Fibroblast of skin of right biceps (primary cell): ENCODE measurements at places on chromosomes 3 and 15.

- DNase-seq = peak; percentile 62
Measured at GRCh38 chr3:170689893-170690660, 104.2 kb upstream of the SLC7A14 start.

DNA sequence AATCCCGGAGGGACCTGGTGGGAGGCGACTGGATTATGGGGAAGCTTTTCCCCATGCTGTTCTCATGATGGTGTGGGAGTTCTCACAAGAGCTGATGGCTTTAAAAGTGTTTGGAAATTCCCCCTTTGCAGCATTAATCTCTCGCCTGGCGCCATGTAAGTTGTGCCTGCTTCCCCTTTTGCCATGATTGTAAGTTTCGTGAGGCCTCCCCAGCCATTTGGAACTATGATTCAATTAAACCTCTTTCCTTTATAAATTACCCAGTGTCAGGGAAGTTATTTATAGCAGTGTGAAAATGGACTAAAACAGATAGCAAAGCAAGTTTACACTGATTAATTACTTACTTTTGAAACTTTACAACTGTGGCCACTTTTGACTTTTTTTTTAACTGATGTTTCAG lies 10.6 kb upstream of the U2SURP start:
- no peak for DNase-seq

DNA sequence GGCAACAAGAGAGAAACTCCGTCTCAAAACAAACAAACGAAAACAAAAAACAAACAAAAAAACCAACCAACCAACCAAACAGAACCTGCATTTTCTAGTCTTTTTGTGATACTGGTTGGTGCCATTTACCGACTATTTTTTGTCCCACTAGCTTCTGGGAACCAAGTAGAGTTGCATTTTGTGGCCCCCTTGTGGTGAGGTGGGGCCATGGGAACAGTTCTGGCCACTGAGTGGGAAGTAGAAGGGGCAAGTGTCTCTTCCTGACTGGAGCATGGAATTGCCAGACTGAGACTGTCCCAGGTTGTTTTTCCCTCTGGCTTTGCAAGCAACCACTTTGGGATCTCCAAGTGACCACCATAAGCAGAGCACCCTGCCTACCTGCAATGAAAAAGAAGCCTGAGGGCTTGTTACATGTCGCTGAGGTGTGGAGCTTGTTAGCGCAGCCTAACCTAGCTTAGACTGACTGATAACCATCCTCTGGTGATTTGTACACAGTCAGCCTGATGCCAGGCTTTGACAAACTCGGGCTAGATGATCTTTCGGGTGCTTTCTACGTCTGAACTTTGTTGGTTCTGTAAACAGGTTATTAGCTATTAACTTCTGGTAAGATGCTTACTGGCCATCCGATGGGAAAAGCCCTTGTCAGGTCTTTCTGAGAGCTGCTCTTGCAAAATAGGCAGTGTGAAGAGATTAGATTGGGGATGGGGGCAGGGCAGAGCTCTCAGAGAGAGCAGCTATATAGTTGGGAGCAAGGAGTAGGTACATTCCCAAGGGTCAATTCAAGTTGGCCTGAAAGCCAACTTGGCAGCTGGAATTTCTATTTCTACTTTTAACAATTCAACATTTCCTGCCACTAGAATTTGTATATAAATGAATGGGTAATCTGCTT lies 172.2 kb downstream of the SSR3 start:
- peak; percentile 15 for DNase-seq

- no peak for DNase-seq
Measured at GRCh38 chr3:71705681-71706080, 19.5 kb downstream of the EIF4E3 start.

DNA sequence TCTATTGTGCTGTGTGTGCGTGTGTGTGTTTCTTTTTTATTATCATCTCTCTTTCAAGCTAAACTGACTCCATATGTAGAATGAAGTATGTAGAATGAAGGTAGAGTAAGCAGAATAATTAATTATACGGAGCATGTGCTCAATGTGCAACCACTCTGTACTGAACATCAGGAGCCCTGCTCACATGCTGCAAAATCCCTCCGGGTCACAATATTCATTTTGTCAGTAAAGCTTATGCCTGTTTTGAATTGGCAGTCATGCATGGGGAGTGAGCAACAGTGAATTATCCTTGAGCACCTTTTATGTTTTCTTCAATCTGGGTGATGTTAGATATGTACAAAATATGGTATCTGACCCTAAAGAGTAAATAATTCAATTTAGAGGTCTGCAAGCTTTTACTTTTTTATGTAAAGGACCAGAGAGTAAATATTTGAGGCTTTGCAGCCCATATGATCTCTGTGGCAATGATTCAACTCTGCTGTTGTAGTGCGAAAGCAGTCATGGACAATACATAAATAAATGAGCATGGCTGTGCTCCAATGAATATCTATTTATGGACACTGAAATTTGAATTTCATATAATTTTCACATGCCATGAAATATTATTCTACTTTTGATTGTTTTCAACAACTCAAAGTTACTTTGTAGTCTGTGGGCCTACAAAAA lies 199.9 kb downstream of the VGLL3 start:
- DNase-seq = peak; percentile 38

DNA sequence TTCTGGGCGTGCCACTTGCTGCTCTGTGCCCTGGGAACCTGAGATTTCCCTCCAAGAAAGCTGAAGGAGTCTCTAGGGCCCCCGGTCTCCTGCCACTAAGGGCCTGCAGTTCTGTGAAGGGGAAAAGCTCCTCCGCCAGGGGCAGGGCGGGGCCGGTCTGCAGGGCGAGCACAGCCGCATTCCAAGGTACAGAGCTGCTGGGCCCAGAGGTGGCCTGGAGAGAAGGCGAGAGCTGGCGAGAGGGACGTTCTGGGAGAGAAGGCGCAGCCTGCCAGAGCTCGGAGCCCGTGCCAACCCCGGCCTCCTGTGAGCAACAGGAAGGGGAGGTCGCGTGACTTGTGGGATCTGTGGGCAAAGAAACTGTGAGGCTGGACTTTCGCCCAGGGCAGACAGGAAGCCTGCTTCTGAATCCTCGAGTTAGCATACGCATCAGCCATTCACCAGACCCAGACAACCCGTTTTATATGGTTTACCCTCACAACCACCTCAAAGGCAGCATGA lies 500.4 kb downstream of the SHQ1 start:
- DNase-seq = peak; percentile 63

DNA sequence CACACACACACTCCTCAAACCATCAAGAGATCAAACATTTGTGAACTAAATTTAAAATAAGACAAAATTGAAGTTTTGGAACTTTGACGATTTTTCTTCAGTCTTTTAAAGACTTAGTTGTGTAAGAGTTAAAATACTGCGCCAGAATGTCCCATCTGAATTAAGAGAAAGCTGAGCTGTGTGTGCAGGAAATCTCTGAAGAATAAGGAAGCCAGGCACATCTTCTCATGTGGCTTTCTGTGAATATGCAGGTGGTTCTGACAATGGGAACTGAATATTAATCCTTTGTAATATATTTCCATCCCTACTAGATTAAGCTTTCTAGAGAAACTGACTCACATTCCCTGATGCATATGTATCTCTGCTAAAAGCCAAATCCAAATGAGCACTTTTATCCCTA lies 60.1 kb upstream of the ICE2 start:
- DNase-seq = no peak

DNA sequence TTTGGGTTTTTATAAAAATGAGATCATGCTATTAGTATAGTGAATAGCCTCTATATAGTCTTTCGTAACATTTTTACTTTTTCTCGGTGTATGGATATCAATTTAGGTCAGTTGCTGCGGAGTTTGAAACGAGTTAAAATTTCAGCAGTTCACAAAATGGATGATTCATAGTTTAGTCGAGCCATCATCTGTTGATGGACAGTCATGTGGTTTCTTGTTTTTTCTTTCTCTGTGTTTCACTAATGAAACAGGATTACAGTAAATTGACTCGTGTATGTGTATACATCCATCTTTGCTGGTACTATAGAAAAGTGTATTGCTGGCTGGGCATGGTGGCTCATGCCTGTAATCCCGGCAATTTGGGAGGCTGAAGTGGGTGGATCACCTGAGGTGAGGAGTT lies 106.8 kb downstream of the IGF1R start:
- DNase-seq = peak; percentile 44

DNA sequence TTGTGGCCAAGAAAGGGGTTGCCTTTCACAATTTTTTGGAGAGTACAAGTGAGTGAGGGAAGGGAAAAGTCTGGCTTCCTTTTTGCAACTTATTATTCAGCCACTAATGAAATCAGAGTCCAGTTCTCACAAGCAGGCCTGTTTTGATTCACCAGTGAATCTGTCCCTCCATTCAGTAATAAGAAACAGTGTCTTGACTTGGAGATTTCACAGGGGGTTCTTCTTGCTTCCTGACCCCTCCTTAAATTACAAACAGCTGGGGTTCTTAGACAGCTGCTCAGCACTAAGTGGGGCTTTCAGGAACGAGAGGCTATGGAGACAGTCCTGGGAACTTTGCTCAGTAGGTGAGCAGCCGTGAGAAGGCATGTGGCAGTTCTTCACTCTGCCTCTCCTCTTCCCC lies 24.5 kb downstream of the SEMA3G start:
- DNase-seq = no peak

DNA sequence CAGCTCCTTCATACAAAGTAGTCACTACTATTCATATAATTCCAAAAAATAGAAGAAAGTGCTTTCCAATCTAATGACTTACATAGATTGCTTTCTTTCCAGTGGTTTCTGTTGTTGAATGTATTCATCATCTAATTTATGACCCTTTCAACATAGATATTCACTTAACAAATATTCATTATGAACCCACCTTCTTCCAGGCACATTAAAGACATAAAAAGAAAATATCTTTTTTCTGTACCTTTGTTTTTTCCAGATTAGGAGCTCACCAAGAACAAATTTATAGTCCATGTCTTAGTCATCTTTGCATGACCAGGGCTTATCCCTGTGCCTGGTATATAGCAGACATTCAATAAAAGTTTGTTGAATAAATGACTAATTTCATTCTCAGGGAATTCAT lies 32.4 kb upstream of the PDZRN3 start:
- peak; percentile 45 for DNase-seq

DNA sequence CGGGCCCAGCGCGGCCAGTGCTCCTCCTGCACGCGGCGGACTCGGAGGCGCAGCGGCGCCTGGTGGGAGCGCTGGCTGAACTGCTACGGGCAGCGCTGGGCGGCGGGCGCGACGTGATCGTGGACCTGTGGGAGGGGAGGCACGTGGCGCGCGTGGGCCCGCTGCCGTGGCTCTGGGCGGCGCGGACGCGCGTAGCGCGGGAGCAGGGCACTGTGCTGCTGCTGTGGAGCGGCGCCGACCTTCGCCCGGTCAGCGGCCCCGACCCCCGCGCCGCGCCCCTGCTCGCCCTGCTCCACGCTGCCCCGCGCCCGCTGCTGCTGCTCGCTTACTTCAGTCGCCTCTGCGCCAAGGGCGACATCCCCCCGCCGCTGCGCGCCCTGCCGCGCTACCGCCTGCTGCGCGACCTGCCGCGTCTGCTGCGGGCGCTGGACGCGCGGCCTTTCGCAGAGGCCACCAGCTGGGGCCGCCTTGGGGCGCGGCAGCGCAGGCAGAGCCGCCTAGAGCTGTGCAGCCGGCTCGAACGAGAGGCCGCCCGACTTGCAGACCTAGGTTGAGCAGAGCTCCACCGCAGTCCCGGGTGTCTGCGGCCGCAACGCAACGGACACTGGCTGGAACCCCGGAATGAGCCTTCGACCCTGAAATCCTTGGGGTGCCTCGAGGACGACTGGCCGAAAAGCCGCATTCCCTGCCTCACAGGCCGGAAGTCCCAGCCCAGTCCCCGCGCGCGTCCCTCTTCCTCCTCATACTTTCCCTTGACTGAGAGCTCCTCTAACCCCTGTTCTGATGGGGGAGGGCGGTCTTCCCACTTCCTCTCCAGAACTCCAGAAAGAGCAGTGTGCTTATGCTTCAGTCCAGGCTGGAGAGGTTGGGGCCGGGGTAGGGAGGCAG lies 1.4 kb upstream of the IL17RC start:
- DNase-seq = peak; percentile 79

- no peak for DNase-seq
Measured at GRCh38 chr3:69865925-69866679, 126.8 kb downstream of the MITF start.

DNA sequence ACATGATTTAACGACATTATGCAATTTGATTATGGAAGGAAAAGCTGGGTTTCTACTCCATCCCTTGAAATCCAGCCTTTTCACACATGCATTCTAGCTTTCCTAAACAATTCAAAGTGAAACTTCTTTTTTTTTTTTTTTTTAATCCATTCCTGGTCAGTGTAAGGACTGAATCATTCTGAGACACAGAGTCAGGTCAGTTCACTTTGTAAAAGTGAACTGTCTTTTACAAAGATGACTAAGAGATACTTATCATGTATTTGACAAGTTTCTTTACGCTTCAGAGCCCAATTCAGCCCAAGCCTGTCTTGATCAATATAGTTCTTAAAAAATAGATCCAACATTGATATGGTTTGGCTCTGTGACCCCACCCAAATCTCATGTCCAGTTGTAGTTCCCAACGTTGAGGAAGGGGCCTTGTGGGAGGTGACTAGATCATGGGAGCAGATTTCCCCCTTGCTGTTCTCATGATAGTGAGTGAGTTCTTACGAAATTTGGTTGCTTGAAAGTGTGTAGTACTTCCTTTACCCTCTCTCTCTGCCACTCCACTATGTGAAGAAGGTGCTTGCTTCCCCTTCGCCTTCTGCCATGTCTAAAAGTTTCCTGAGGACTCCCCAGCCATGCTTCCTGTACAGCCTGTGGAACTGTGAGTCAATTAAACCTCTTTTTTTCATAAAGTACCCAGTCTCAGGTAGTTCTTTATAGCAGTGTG lies 345.6 kb upstream of the THBS1 start:
- peak; percentile 67 for DNase-seq

DNA sequence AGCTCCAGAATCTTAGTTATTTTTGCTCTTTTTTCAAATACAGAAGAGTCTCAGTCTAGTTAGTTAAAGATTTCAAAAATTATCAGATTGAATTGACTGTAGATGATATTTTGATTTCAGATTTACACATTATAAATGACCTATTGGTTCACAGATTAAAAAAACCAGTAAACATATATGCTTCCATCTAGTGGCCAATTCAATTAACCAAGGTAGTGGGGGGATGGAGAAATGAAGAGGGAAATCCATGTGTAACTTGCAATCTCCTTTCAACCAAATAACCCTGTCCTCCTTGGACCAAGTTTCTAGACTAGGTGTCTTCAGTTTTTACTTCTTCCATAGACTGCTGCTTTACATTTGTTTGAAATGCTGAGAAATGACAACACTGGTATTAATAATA lies 789.8 kb downstream of the ROBO1 start:
- peak; percentile 26 for DNase-seq

GRCh38 chr15:52144656-52145178 lies 32.1 kb upstream of the BCL2L10 start:
- peak; percentile 68 for DNase-seq

- DNase-seq = peak; percentile 94
Measured at GRCh38 chr15:73922186-73923151, 3.8 kb upstream of the LOXL1 start.

DNA sequence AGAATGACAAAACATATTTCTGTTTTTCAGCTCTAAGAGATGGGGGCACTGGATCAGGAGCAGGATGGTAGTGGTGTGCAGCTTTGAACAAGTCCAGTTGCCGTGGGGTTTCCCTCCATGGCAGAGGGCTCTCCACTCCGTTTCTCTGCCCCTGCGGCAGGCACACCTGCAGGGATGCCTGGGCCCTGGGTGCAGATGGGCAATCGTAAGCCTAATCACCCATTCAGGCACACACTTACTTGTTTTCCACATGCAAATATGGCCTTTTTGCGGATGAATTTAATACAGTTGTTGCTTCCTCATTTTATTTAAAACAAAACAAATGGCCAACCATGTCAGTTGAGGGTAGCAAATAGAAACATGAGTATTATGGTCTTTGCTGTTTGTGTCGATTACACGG lies 85.1 kb downstream of the LPP start:
- no peak for DNase-seq
